ENCODE measurements at places on chromosomes 12 and 14. TPM values are rescaled to one million over a fixed set of nuclear protein-coding genes. Genes with fewer than 3 reads are reported as not detected.

GRCh38 chr14:101891471-101891870 lies 72.9 kb upstream of the DYNC1H1 start:
- DNase-seq, result no peak

MSRB3 gene
- total RNA-seq, result 278 TPM

RFLNA gene
- 0.63 TPM for total RNA-seq

GRCh38 chr12:105253866-105254513 lies 18.0 kb upstream of the APPL2 start:
- DNase-seq, result no peak

LMO3 gene
- 126 TPM for total RNA-seq

KRT81 gene
- total RNA-seq, result not detected

- no peak for DNase-seq
These were observed 8.9 kb downstream of the GPR65 start for GRCh38 chr14:88013750-88014349.

DNA sequence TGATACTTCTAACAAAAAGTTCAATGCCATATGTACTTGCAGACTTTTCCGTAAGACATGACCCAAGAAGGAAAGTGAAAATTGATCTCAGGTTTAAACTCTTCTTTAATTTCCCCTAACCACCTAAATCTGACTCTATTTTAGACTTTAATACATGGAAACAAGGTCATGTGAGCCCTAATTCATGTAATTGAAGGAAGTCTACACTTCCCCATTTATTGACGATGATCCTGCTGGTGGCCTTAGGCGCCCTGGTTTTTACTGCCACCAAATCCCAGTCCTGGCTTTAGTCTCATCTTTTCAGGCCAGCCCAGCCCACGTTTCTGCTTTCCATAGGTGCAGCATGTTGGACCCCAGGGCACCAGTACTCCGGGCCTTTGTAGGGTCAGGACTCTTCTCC lies 157.9 kb downstream of the PELI2 start:
- DNase-seq, result no peak

DNA sequence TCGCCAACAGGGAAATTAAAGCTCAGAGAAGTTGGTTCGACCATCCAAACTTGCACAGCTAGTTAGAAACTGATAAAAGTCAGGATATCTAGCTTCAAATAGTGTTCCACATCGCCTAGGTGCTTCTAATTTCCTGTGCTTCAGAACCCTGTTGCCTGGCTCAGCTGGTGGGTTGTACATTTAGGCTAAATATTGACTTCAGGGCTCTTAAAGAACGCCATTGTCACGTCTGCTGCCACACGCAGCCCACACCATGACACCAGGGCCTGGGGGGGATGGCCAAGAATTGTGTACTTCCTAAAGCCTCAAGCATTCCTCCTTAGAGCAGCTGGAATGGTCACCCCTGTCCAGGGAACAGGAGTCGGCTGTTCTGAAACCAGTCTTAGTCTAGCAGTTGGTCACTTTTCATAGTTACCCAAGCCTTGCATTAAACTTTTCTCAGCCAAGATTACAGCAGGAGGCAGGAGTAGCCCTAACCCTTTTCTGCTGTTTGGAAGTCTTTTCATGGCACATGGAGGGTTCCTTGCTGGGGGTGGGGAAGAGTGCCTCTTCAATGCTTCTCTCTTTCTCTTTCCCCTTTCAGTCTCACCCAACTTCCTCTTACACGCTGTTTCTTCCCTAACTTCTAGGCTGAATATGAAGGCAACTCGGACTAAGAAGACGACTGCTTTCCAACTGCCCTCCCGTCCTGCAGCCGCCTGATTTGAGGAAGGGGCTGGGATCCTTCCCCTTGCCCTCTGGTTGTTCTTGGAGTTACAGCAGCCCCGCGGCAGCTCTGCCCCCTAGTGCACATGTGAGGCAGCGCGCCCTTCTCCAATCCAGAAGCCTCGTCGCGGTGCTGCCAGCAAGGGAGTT lies 17.1 kb downstream of the FOS start:
- DNase-seq, result peak; percentile 96

GRCh38 chr12:46459111-46459510 lies 86.5 kb upstream of the SLC38A2 start:
- DNase-seq, result no peak

DNA sequence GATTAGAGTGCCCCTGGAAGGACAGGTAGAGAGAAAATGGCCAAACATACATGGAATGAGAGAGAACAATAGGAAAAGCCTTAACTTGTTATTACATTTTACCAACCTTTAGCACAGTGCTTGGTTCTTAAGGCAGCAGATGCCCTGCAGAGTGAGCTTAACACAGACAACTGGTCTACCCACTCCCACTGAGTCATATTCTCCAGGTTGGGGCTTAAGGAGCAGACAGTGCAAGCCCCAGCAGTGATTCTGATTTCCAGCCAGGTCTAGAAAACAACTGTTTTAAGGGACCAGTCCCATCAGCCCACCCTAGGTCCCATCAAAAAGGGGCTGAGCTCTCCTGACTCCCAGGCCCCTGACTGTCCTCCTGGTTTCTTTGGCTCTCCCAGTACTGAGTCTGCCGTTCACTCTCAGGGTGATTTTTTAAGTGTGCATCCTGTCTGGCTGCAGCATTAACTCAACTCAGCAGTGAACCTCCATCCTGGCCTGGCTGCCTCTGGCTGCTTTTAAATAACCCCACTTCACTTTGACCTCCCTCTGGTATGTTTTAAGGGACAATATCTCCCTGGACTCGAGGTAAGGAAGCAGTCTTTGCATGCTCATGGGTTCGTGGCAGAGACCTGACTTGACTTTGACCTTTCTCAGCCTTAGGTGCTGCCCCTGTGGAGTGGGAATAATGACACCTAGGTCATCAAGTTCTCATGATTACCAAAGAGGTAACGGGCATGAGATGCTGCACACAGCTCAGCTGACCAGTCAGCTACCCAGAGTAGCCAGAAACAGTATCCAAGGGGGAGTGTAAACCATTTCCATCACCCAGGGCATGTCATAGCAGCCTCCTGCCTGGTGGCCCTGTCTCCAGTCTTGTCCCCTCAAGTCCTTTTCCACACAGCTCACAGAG lies 210.7 kb upstream of the PWP1 start:
- no peak for DNase-seq

DNA sequence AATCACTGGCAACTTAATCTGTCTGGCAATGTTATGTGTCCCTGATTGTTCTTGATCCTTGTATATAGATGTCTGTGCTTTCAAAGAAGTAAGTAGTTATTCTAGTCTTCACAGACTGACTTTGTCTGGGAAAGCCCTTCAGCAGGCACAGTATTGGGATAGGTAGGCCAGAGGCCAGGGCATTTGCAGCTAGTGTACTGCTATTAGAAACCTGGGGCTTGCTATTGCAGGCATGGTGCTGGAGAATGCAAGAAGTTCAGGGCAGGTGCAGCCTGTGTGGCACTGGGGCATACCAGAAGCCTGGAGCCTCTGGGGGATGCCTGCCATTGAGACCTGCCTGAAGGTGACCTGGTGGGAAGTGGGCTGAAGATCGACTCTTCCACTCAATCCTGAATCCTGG lies 96.3 kb downstream of the TMTC3 start:
- no peak for DNase-seq

DNA sequence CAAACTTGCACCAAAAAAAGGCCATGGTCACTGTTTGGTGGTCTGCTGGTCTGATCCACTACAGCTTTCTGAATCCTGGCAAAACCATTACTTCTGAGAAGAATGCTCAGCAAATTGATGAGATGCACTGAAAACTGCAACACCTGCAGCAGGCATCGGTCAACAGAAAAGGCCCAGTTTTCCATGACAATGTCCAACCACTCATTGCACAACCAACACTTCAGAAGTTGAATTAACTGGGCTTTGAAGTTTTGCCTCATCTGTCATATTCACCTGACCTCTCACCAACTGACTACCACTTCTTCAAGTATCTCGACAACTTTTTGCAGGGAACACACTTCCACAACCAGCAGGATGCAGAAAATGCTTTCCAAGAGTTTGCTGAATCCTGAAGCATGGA lies 7.0 kb upstream of the DHRS2 start:
- DNase-seq, result no peak

GRCh38 chr12:67430708-67431335 lies 161.7 kb downstream of the CAND1 start:
- DNase-seq, result no peak

- DNase-seq, result no peak
These were observed 384 bp upstream of the SMUG1 start for GRCh38 chr12:54189198-54189539.

DNA sequence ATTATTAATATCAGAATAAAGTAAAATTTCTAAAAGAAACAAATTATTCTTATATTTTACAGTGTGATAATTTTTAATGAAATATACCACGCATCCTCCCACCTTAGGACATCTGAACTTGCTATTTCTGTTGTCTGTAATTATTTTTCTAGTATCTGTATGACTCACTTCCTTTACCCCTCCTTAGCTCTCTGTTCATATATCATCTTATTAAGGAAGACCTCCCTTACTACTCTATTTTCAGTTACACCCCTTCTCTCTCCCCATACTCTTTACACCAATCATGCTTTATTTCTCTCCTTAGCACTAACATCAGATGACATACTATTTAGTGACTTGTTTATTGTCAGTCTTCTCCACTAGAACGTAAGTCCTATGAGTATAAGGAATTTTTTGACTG lies 34.2 kb upstream of the C12orf50 start:
- DNase-seq, result no peak

CCDC196 gene
- total RNA-seq, result not detected

PAH gene
- not detected for total RNA-seq

DNA sequence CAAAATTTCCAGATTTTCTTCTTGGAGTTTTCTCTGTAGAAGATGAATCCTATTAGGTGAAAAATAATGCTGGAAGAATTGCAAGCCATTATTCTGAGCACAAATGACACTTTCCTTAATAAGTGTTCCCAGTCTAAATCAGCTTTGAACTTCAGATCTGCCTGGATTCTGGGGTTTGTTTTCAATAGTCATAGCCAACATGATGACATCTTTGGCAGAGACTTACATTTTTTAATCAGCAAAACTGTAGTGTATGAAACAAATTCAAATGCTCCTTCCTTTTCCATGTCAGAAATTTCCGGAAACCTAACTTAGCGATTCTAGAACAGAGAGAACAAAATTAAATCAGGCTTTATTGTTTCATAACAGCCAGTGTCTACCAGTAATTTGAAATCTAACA lies 88.5 kb downstream of the TSPAN8 start:
- no peak for DNase-seq

GRCh38 chr14:55238019-55238680 lies 33.1 kb upstream of the FBXO34 start:
- no peak for DNase-seq

- no peak for DNase-seq
These were observed 7.5 kb downstream of the CCDC88C start for GRCh38 chr14:91409928-91410718.

DNA sequence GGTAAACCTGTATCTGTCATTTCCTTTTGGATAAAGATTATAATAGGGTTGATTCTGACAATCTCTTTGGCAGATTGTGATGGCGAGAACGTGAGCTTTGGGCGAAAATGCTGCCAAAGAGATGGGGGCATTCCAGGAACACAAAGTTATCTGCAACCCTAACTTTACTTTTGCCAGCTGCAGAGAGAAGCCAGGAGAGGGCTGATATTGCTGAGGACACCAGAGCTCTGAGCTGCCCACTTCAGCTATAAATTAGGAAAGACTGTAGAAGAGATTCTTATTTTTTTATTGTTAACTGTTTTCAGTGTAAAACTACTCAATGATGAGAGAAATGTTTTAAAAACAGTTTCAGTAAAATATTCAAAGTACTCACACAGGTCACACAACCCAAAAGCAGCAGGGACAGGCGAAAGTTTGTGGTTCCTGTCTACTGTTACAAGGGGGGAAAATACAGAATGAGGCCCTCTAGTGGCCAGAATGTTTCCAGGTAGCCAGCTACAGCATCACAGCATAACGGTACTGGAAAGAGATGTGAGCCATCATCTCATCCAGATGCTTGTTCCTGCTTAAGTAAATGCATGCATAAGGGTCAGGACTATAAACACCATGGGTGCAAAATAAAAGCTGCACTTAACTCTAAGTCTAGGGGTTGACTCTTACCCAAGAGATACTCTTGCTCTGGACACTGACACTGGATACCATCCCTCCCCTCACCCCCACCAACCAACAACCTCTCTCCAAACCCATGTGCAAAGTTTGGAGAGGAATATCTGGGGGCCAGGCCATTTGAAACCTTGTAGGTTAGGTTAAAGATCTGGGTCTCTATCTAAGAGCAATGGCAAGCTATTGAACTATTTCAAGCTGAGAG lies 498.4 kb downstream of the RMST start:
- no peak for DNase-seq

GRCh38 chr14:94127330-94127729 lies 2.1 kb downstream of the IFI27L2 start:
- no peak for DNase-seq

DNA sequence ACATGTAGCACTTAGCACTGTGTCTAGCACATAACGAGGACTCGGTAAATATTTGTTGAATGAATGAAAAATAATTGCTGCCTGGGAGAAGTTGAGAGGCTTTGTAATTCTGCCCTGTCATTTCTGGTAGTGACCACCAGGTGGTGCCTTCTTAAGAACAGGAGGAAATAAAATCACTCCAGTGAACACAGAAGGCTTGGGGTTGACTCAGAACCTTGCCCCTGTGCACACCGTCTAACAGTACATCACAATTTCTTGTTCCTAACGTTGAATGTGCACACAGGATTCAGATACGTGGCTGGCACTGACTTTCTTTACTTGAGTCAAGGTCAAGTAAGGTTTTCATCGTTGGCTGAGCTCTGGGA lies 91.8 kb downstream of the RGS6 start:
- no peak for DNase-seq

RASSF9 gene
- 3.6 TPM for total RNA-seq

GRCh38 chr14:67345583-67345982 lies 14.0 kb downstream of the ATP6V1D start:
- no peak for DNase-seq

KRT86 gene
- 0.33 TPM for total RNA-seq

LRTM2 gene
- 0.17 TPM for total RNA-seq

- no peak for DNase-seq
These were observed 380.3 kb downstream of the CCER1 start for GRCh38 chr12:90574676-90575075.

GRCh38 chr14:83664389-83664788 lies 1865.6 kb upstream of the FLRT2 start:
- DNase-seq, result no peak

DNA sequence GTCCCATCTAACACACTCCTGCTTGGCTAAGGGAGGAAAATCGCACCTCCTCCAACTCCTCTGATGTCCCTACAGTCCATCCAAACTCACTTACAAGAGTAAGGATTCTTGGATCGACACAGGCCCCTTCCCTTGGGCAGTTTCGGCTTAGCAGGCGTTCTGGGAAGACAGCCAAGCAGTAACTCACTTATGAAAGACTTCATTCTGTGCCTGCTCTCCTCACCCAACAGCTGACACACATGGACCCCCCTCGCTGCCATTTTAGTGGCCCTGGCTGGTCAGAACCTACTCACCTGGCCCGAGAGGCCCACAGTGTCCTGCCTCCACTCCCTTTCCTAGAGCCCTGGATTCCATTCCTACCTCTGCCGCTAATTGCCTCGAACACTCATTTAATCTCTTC lies 52.3 kb upstream of the BCL2L14 start:
- DNase-seq, result no peak

- DNase-seq, result no peak
These were observed 195.4 kb downstream of the DUSP6 start for GRCh38 chr12:89156862-89157262.

Measured in esophagus muscularis mucosa (tissue), 4 donors.